Activated CD8-positive, alpha-beta memory T cell treated with anti-CD3 and anti-CD28 coated beads for 1 hour (primary cell): ENCODE measurements at places on chromosomes 4 and X.

DNA sequence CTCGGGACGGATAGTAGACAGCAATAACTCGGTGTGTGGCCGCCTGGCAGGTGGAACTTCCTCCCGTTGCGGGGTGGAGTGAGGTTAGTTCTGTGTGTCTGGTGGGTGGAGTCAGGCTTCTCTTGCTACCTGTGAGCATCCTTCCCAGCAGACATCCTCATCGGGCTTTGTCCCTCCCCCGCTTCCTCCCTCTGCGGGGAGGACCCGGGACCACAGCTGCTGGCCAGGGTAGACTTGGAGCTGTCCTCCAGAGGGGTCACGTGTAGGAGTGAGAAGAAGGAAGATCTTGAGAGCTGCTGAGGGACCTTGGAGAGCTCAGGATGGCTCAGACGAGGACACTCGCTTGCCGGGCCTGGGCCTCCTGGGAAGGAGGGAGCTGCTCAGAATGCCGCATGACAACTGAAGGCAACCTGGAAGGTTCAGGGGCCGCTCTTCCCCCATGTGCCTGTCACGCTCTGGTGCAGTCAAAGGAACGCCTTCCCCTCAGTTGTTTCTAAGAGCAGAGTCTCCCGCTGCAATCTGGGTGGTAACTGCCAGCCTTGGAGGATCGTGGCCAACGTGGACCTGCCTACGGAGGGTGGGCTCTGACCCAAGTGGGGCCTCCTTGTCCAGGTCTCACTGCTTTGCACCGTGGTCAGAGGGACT, 5.7 kb upstream of the MSANTD1 start:
- no peak for DNase-seq

GRCh38 chr4:98506462-98507132, 151.8 kb downstream of the TSPAN5 start:
- no peak for DNase-seq

- no peak for DNase-seq
Measured at GRCh38 chr4:140363558-140363957, 9.9 kb upstream of the SCOC start.

- DNase-seq: no peak
Measured at GRCh38 chr4:63348735-63349673, 1060.2 kb downstream of the TECRL start.

DNA sequence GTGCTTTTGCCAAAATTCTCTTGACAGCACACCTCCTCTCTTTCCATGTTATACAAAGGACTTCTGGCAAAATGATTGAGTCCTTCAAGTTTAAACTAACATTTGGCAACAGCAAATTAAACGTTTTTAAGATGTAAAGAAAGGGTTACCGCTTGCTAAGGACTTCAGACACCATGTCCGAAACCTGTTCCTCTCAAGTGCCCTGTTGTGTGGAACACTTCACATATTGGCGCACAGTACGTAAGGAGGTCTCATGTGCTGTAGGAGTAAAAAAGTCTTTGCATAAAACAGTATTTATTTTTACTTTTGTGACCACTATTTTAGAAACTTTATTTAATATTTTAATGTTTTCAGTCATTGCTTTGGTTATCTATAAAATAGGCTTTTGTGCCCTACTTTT, 33.7 kb upstream of the HPRT1 start:
- DNase-seq: no peak

- DNase-seq: no peak
Measured at GRCh38 chr4:145216535-145216934, 36.1 kb upstream of the OTUD4 start.

DNA sequence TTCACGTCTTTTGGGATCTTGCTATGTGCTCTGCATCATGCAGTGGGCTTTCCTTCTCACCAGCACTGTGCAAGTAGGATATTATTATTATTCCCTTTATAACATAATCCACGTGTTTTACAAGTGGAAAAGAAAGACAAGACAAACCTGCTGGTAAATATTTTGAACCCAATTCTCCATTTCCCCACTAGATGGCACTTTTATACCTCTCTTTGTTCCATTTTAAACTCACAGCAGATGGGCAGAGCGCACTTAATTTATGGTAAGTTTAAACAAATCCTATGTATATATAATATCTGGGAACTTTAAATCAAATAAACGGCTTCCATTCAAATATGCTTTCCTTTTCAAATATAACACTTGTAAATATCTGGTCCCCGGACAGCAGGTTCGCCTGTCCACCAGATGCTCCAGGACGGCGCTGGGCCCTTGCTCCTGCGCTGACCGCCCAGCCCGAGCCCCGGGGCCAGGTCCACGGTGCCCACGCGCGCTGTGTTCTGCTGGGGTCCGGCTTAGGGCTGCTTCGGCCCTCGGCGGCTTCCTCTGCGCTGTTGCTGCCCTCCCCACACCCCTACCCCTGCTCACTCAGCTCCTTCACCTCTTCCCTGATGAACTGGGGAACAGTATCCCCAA, 31.1 kb downstream of the F11 start:
- DNase-seq: no peak

GRCh38 chrX:132565273-132565672, 76.4 kb upstream of the MBNL3 start:
- DNase-seq: no peak

GRCh38 chr4:183099537-183100297, 660 bp downstream of the WWC2 start:
- DNase-seq: no peak

DNA sequence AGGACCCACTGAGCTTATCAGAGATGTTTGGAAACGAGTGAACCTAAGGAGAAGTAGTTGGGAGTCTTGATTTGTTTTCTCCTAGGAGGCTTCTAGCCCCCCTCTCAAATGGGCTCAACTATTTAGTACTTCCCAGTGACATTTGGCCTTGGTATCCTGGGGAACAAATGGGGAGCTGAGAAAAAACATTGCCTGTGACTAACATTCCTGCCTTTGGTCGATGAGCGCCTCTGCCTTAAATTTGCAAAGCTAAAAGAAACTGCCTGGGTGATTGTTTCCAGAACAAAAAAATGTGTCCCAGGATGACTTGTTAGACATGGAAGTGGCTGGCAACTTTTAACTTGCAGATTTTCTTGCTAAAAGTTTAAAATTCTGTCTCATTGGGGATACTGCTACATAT, 58.8 kb upstream of the IGFBP7 start:
- DNase-seq: no peak

DNA sequence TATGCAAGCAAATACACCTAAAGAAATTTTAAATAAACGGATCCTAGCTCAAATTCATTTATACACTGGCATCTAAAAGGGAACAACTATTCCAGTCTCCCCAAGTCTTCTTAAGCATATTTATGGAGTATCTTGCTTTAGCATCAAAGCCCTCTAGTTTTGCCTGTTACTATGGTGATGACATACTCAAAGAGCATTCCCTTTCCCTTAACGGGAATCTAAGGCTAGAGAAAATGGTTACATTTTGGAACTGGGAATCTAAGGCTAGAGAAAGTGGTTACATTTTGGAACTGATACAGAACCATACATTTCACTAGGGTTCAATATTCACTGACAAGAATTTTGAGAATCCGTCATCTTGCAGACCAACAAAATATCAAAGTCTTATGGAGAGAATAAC, 271.2 kb downstream of the CHIC1 start:
- DNase-seq: no peak

GRCh38 chrX:142977128-142977914, 48.4 kb upstream of the SPANXN4 start:
- DNase-seq: no peak

DNA sequence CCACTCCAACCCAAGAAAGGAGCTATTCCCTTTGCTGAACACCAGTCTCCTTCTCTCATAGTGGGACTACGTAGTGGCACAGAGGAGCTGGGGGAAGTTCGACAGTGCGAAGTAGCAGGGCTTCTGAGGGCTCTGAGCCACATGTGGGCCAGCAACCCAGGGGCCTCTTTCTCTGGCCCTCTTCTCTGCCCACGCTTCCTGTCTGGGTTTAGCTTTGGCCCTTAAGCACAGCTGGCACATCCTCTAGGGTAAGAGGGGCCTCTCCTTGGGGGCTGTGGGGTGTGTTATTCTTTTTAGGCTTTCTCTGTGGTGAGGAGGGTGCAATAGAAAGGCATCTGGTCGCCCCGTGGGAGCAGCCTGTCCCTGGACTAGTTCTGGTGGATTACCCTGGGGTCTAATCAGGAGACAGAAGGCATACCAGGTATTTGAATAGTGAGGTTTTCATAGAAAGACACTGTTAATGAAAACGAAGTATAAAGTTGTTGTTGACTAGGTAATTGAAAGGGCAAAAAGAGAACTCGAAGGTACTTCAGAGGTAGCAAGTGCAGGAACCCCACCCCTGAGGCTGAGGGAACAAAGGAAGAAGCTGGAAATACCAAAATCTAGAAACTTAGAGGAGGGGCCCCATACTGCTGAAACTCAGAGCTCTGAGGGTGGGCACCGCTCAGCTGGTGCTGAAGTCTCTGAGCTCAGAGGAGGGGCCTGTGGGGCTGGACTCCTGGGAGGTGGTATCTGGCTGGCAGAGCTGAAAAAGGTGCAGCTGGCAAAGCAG, 151.9 kb upstream of the RPS6KA3 start:
- no peak for DNase-seq

GRCh38 chrX:20189171-20189570, 47.5 kb upstream of the EIF1AX start:
- no peak for DNase-seq

GRCh38 chrX:37993176-37993575, 13.2 kb upstream of the SYTL5 start:
- no peak for DNase-seq

- DNase-seq: no peak
Measured at GRCh38 chr4:184955636-184956035, 62.7 kb upstream of the HELT start.

DNA sequence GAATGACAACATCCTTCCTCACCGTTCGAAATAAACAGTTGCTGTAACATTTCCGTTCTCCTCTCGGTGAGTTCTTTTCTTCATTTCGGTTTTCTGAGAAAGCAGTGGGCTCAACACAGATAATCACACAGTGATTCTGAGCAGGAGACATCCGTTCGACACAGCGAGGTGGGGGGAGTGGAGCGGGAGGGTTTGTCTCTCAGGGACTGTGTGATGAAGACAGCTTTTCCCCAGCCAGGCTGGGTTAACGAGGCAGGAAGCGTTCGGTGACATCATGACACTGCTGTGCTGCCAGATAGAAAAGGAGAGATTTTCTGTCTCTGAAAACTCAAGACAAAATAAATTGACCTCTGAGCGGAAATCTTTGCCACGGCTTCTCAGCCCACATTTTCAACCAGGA, 119.3 kb downstream of the CRLF2 start:
- no peak for DNase-seq
